GM20000 (cell line): ENCODE measurements at places on chromosomes 4 and X.
A peak's percentile ranks its signal among the peaks of the same experiment; 100 is the strongest.

GRCh38 chrX:16205840-16206239 lies 38.6 kb downstream of the MAGEB17 start:
- DNase-seq, result no peak

DNA sequence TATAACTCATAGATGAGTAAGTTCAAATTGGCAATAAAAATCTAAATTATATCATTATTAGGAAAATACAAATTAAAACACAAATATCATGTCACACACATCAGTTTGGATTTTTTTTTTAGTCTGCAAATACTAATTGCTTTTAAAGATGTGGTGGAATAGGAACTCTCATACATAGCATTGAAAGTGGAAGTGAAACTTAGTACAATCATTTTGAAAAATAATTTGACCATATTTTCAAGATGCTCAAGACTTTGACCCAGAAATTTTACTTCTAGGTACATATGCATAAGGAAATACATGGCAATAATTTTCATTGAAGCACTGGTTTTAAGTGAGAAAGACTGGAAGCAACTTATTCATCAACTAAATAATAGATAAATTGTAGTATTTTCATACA lies 147.5 kb upstream of the SMIM31 start:
- DNase-seq, result peak; percentile 8

- no peak for DNase-seq
Observed at GRCh38 chr4:182555997-182556418, 312.8 kb downstream of the TENM3 start.

GRCh38 chr4:2833671-2834000 lies 10.0 kb upstream of the ADD1 start:
- DNase-seq, result no peak

GRCh38 chrX:67781132-67781531 lies 237.3 kb downstream of the AR start:
- no peak for DNase-seq

DNA sequence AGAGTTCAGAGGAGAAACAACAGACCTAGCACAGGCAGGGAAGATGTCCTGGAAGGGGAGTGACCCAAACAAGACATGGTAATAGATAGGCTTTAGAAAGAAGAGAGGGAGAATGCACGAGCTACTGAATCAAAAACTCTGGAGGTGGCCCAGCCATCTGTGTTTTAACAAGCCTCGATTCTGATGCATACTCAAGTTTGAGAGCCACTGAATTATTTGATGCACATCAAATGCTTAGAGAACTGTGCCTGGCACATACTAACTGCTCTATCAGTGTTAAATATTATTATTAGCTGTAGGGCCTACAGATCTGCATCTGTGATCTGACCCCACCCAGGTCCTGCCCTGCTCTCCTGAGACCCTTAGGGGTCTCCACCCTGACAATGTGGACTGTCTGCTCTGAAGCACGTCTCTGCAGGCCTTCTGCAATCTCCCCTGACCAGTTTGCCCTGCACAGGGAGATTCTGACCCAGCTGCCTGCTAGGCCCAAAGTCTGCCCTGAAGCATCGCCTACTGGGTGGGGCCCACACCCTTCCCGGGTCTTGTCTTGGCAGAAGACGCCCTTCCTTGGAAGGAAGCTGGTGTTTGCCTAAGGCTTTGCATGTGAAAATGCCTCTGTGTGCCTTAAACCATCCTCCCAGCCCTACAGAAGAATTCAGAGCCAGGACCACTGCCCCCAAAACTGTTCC lies 201.5 kb upstream of the KLF3 start:
- no peak for DNase-seq

DNA sequence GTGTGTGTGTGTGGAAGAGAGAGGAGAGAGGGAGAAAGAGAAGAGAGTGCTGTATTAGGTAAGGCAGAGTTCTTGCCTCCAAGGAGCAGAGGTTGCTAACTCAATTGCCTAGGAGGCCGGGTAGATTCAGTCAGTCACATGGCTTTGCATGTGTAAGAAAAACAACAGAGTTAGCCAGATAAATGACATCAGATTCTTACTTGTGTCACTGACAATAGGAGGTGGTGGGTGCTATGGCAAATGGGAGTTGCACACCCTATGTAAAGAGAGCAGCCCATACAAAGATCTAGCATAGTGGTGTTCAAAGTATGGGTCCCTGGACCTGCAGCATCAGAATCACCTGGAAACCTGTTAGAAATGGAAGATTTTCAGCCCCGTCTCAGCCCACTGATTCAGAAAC lies 14.4 kb upstream of the PGRMC2 start:
- no peak for DNase-seq

GRCh38 chrX:149540621-149541520 lies at the start of gene EOLA1:
Gene EOLA1, plus strand, starts transcription at chrX:149541012. Its CDS starts 4,619 bp downstream, at chrX:149545631.
- peak; percentile 55 for DNase-seq

- DNase-seq, result no peak
Observed at GRCh38 chrX:13377550-13377934, 57.7 kb upstream of the ATXN3L start.

DNA sequence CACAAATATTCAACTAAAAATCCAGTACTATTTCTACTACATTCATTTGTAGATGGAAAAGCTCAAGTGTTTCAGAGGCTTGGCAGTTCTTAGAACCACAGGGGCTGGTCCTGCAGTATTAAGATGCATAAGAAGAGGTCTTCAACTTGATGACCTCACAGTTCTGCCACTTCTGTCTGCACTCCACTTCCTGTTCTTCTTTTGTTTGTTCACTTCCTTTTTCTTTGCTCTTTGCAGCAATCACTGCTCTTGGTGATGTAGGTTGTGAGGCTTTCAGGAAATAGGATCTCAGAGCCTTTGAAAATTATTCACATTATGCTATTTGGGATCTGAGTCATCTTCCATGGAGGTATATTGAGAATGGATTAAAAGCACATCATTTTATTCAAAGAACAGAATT lies 602.0 kb upstream of the CPEB2 start:
- DNase-seq, result no peak

- DNase-seq, result no peak
Observed at GRCh38 chrX:154040307-154040756, 20.6 kb upstream of the IRAK1 start.

GRCh38 chr4:177127658-177128057 lies 182.0 kb upstream of the NEIL3 start:
- no peak for DNase-seq

DNA sequence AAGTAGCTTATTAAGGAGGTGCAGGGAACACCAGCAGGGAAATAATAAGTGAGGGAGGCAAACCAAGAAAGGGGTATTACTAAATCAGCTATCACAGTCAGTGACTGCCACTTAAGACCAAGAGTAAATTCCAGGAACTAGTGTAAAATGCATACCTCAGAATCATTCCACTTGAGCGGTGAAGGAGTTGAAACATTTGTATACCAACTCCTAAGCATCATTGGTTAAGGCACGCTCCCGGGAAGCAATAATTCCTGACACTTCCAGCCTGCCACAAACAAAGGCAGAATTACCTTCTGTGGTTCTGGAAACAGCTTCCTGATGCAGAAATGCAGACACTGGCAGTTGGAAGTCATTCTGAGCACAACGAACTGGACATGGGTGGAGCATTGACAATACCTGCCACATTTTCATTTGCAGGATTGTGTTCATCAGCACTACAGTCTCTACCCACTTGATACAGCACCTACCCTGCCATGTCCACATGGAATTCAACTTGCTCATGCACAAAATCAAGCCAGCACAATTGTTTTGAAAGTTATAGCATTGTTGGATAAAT lies 82.1 kb downstream of the PPP1R2C start:
- no peak for DNase-seq

GRCh38 chr4:101156619-101157310 lies 190.6 kb downstream of the PPP3CA start:
- no peak for DNase-seq

- no peak for DNase-seq
Observed at GRCh38 chrX:134591502-134591901, 66.8 kb downstream of the PLAC1 start.

GRCh38 chr4:6955261-6955911 lies 45.8 kb downstream of the TBC1D14 start:
- no peak for DNase-seq

GRCh38 chrX:153380691-153381090 lies 20.5 kb downstream of the PNMA6E start:
- no peak for DNase-seq

DNA sequence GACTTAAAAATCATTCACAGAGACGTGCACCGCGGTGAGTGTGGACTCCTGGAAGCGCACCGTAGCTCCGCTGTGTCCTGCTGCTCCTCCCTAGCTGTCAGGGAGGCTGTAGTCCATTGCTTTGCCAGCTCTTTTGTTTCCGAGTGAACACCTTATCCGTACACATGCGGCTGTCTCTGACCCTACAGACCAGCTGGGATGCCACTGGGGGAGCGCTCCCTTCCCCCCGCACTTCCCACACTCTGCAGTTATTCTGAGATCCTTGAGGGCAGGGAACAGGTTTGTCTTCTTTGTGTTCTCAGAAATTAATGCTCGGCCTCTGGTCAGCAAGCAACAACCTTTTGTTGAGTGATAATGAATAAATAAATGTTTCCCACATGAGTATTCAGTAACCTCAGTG lies 33.7 kb upstream of the MSANTD1 start:
- DNase-seq, result no peak

DNA sequence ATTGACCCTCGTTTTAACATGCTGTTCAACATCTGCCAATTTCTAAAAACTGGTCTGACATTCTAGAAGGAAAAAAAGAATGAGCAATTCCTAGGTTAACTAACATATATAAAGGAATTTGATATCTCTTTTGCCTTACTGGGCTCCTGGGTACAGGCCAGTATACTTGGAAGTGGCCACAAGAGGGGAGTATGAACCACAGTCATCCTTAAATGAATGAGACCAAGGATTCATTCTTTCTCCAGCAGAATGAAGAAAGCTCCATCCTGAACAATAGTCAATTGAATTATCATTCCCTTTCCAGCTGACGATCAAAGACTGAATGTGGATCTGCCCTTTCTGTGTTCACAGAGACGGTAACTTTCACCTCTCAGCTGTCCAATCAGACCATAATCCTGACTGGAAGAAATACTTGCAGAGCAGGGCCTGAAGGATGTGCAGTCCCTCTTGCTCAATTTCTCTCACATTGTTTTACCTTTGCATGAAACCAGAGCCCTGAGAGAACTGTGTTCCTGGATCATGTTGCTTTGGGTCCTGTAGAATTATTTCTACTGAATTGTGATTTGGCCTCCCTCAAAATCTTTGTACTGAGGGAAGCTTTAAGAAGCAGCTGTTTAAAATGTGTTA lies 14.8 kb upstream of the SPARCL1 start:
- no peak for DNase-seq

DNA sequence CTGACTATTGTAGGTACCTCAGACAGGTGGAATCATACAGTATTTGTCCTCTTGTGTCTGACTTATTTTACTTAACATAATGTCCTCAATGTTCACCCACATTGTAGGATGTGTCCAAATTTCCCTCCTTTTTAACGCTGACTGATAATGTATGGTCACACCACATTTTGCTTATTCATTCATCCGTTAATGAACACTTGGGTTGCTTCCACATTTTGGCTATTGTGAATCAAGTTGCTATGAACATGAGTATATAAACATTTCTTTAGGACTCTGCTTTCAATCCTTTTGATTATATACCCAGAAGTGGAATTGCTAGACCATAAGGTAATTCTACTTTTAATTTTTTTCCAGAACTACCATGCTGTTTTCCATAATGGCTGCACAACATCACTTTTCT lies 87.0 kb upstream of the NDP start:
- no peak for DNase-seq

DNA sequence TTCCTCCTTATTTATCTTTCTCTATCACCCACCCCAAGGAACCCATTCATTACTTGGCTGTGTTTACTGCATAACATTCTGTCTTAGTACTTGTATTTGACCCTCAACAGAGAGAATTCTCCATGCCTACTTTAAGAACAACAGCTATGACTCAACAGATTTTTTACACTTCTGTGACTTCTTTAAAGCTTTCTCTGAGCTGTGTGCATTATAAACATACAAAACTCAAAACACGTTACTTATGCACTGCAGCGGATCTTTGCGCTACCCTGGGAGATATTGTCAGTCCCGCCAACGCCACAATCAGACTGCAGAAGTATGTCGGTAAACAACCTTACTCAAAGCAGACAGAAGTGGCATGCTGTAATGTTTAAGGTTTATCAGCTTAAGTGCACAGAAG lies 35.1 kb downstream of the PRKX start:
- no peak for DNase-seq

GRCh38 chr4:184168406-184169019 lies 49.2 kb downstream of the ENPP6 start:
- peak; percentile 88 for DNase-seq

DNA sequence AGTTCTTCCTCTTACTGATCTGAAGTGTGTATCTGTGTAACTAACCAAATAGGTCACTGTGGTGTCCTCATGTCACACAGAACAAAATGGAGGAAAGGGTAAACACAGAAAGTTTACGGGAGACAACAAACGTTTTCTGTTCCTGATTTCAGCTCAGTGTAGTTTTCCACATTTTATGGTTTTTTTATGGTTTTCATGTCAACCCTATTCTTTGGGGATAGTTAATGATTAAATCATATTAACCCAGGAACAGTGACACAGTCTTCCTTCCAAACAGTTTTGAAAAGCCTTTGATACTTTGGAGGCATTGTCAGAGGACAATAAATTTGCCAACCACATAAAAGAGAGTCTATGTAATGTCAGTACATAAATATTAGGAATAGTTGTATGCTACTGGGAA lies 4.2 kb downstream of the LNX1 start:
- DNase-seq, result no peak

- no peak for DNase-seq
Observed at GRCh38 chr4:20106921-20107320, 144.8 kb upstream of the SLIT2 start.

GRCh38 chr4:56671373-56671772 lies 9.7 kb downstream of the HOPX start:
- no peak for DNase-seq

DNA sequence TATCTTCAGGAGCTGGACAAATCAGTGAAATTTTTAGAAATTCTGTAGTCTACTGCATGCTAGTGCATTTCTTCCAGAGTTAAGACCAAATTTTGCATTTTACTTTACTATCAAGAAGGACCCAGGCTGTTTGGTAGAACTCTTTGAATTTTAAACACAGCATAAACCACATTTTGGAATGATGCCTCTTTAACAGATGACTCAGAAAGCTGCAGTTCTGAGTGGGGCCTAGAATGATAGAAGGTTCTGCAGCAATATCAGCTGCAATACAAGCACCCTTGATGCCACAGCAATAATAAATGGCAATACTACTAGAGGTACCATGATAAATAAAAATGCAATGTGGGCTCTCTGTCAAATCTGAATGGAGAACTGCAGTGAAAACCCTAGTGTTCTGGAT lies 198.7 kb downstream of the TMA16 start:
- DNase-seq, result no peak

DNA sequence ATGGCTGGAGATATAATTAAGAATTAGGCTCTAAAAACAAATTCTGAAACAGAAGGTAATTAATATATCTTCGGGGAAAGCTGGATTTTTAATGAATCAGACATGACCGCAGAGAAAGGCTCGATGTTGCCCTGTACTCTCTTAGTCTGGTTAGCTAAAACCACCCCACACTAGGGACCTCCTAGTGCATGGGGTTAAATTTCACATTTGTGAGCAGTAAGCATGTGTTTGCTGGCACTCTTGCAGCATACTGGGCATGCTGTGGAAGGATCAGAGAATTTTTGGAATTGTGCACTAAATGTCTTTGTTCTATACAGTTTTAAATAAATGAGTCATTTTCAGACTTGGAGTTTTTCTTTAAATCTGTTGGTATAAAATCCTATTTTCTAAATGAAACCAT lies 475.6 kb upstream of the FTHL17 start:
- no peak for DNase-seq

GRCh38 chr4:94400191-94400590 lies 51.6 kb upstream of the PDLIM5 start:
- no peak for DNase-seq
